ENCODE measurements at places on chromosomes 13 and 19.

DNA sequence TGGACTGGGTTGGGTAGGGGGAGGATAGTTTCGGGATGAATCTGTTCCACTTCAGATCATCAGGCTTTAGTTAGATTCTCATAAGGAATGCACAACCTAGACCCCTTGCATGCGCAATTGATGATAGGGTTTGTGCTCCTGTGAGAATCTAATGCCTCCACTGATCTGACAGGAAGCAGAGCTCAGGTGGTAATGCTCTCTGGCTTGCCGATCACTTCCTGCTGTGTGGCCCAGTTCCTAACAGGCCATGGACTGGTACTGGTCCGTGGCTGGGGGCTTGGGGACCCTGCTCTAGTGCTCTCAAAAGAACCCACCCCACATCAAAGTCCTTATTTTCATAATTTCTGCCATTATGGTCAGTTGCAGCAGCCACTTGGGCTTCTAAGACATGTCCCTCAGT lies 30.1 kb downstream of the DNAJC3 start:
- DNase-seq = no peak

- peak; percentile 48 for DNase-seq
These were observed 736 bp downstream of the GPI start for GRCh38 chr19:34365463-34366401.

DNA sequence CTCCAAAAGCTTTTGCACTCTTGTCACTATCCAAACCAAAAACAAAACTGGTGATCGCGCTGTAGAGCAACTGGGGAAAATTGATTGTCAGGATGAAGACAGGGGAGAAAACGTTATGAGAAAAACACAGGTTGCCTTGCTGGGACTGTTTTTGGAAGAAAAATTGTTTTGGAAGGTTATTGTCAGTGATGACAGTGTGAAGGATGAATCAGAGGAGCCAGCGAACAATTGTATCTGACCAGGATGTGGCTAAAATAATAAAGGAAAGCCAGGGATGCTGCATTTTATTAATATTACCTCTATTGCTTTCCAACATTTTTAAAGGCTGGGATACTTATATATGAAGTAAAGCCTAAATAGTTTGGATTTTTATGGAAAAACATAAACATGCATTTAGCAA lies 334.0 kb downstream of the SPRY2 start:
- no peak for DNase-seq

GRCh38 chr19:52646571-52647217 lies 8.5 kb upstream of the ZNF83 start:
- no peak for DNase-seq

Measured in heart right ventricle (tissue), 16 donors.